Uterus (tissue), 4 donors: ENCODE measurements at places on chromosomes 16 and 17. TPM values are rescaled to one million over a fixed set of nuclear protein-coding genes. Genes with fewer than 3 reads are reported as not detected.

MYOCD gene
- total RNA-seq = 3.3 TPM

DNA sequence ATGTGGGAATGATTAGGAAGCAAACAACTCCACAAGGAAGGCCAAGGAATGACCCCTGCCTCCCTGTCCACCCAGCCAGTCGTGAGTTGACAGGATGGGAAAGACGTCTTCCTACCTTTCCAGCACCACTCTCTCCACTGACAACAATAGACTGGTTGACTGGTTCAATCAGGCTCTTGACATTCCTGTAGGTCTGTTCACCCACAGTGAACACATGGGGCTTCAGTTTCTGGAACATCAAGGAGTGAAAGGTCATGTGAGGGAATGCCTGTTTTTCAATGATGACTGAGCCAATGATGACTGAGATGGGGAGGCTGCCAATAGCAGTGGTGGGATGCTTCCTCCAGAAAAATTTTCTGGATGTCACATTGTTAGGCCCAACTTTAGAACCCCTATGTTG lies 9.6 kb downstream of the MYO19 start:
- no peak for DNase-seq

DNA sequence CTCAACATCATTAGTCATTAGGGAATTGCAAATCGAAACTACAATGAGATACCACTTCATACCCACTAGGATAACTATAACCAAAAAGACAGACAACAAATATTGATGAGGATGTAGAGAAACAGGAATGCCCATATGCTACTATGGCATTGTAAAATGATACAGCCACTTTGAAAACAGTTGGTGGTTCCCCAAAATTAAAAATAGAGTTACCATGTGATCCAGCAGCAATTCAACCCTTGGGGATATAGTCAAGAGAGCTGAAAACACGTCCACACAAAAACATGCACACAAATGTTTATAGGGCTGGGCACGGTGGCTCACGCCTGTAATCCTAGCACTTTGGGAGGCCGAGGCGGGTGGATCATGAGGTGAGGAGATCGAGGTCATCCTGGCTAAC lies 10.0 kb upstream of the PECAM1 start:
- no peak for DNase-seq

GRCh38 chr16:65624666-65625065 lies 502.8 kb upstream of the CDH11 start:
- no peak for DNase-seq

- no peak for DNase-seq
These were observed 44.5 kb upstream of the SSTR5 start for GRCh38 chr16:1028056-1028455.

DNA sequence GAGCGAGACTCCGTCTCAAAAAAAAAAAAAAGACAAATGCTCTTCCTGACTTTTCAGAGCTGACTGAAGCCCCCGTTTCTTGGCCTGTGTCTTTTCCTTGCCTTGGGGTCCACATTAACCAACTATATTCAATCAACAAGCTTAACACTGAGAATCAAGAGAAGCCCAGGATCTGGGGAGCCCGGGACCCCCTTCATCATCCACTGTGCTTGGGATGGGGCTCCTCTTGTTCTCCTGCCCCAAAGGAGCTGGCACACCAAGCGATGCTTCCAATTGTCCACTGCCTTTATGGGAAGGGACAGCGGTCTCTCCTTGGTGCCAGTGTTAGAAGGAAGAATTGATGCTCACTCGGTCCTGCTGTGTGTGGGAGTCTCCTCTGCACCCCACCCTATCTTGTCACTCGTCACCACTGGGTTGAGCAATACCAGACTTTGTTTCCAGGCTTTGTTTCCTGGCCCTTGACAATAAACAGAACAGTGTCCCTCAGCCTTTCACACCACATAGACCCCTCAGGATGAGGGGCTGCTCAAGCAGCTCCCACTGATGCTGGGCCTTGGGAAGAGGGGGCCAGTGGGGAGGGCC lies 146.7 kb downstream of the KCNJ12 start:
- DNase-seq = no peak

DNA sequence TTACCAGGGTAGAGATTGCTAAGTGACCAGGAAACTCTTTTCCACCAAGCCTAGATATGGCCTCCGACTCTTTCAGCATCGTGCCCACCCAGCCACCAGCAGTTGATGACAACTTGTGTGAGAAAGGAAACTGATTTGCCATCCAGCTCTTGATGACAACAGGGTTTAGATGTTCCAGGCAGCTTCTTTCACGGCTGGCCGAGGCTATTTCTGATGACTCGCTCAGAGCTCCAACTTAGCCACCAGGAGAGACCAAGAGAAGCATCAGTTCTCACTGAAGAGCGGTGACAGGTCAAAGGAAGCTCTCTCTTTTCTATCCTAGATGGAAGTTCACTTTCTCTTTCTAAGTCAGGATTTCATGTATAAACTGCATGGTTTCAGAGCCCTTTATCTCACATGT lies 61.2 kb downstream of the MPHOSPH6 start:
- DNase-seq = no peak
